ENCODE measurements at places on chromosomes 1 and 21. TPM values are rescaled to one million over a fixed set of nuclear protein-coding genes. Genes with fewer than 3 reads are reported as not detected.

DNA sequence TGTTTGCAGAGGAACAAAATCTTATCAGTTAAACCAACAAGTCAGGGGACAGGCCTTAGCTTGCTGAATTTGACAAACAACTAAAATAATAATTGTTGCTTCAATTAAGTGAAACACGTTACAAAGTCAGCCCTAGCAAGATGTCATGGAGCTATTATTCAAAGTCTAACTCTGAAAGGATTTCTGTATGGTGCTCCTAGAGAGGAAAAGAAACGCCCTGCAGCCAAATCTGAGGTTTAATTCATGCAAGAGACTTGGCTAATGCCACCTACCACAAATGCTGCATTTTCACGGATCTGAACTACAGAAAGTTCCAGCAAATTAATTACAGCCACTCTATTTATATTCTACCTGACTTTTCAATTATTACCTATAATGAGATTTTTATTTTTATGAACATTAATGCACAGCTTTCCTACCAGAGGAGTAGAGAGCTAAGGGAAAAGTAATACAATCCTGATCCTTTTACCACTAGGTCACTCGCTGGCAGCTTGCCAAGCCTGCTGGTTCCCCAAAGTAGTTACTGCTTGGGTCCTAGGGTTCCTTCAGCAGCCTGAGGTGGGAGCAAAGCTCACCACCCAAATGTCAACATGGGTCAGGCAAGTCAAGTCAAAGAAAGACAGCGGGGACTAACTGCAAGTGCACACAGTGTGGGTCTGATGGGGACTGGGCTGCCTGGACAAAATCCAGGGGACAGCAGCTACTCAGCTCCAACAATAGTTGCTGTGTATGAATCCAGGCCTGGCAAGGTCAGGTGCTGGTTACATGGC lies 8.5 kb downstream of the COLGALT2 start:
- no peak for DNase-seq

DNA sequence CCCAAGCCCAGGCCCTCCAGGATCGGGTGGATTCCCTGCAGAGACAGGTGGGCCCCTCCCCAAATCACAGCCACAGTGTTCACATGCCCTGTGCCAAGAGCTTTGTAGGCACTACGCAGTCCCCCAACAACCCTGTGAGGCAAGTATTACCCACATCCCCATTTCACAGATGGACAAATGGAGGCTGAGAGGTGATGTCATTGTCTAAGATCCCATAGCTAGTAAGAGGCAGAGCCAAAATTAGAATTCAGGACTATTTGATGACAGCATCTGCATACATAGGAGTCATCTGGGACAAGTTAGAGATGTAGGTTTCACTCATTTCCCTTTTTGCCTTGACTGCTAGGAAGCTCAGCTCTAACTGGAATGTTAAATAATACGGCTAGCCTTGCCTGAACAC lies 12.0 kb downstream of the MFAP2 start:
- no peak for DNase-seq

DNA sequence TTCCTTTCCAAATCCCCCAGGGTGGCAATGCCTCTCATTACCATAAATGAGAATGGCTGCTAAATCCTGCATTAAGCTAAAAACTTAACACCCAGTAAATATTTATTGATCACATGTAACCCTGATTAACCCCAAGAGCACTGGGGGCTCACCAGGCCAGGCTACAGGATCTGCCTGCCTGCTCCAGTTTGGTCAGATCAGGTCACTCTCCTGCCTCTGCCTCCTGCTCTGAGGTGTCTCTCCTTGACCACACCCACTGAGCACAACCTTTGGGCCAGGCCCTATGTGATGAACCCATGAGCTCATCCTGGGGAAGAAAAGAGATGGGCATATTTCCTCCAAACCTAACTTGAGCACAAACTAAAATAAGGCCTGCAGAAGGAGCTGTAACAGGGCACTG lies 93.5 kb downstream of the TRABD2B start:
- no peak for DNase-seq

GRCh38 chr1:39051956-39052355 lies 25.8 kb downstream of the NDUFS5 start:
- no peak for DNase-seq

- no peak for DNase-seq
Observed at GRCh38 chr1:203549309-203549708, 55.4 kb downstream of the OPTC start.

Gene WNT9A
- 1.9 TPM for polyA plus RNA-seq

- no peak for DNase-seq
Observed at GRCh38 chr1:94864821-94865220, 44.7 kb downstream of the SLC44A3 start.

GRCh38 chr1:87926131-87926830 lies 597.6 kb downstream of the LMO4 start:
- no peak for DNase-seq

Gene CHIA
- polyA plus RNA-seq: not detected

GRCh38 chr1:167774710-167775109 lies 52.9 kb downstream of the MPZL1 start:
- no peak for DNase-seq

- DNase-seq: no peak
Observed at GRCh38 chr1:223288826-223289225, 75.2 kb downstream of the SUSD4 start.

DNA sequence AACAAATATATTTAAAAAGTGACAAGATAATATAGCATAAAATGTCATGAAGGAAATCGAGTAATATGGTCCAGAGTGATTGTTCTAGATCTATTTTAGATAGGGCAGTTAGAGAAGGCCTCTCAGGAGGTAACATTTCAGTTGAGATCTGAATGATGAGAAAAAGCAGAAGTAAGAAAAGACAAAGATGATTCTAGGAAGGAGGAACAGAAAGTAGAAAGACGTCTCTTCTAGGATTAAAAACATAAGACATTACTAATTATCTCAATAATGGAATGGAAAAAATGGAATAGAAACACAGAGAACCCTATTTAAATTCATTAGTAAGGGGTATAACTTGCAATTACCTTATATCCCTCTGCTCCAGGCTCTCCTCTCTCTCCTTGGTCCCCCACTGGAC lies 130.0 kb upstream of the ZNHIT6 start:
- DNase-seq: no peak

- no peak for DNase-seq
Observed at GRCh38 chr1:211580303-211580687, 1.3 kb upstream of the SLC30A1 start.

Gene GNG4
- 3.7 TPM for polyA plus RNA-seq

DNA sequence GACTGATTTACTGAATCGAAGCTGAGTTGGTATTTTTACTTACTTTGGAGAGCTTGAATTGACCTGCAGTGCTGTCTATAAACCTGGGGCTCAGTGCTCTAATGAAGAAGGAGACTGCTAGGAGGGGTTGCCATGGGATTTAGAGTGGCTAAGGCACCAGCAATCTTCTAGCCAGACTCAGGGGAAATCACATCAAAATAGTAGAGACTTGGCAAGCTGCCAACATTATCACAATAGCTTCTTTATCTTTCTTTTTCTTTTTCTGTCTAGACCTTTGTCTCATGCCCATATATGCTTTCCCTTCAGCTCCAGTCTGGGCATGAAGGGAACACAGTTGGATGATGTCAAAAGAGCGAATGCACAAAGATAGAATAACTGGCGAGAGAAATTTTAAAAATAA lies 301.1 kb upstream of the DPYD start:
- no peak for DNase-seq

DNA sequence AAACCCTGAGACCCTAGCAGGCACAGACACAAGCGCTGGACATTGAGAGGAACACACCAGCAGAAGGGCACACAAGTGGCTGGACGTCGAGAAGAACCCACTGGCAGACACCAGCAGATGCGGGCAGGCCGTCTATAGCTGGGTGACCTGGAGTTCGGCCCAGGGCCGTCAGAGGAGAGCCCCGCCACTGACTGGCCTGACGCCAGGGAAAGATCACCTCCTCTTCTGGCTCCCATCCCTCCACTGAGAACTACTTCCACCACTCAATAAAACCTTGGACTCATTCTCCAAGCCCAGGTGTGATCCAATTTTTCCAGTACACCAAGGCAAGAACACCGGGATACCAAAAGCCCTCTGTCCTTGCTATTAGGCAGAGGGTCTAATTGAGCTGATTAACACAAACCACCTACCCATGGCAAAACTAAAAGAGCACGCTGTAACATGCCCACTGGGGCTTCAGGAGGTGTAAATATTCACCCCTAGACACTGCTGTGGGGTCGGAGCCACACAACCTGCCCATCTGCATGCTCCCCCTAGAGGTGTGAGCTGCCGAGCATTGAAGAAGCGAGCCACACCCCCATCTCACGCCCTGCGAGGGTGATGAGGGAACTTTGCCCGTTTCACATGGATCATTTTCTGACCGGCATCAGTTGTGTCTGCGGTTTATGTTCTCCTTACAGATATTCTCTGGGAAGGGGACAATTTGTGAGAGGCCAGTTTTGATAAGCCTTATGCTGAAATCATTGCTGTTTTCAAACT lies 104.8 kb downstream of the HLX start:
- DNase-seq: no peak

- no peak for DNase-seq
Observed at GRCh38 chr21:31273278-31273677, 70.8 kb downstream of the TIAM1 start.

GRCh38 chr21:25906587-25906986 lies 171.8 kb downstream of the GABPA start:
- DNase-seq: no peak

DNA sequence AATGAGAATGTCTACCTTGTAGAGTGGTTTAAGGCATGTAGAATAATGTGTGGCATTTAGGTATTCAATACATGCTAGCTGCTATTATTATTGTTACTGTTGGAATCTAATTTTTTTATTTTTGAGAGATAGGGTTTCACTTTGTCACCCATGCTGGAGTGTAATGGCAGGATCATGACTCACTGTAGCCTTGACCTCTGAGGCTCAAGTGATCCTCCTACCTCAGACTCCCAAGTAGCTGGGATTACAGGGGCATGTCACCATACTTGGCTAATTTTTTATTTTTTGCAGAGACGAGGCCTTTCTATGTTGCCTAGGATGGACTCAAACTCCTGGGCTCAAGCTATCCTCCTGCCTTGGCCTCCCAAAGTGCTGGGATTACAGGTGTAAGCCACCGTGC lies 61.9 kb downstream of the EPB41 start:
- no peak for DNase-seq

Gene BMP8A
- polyA plus RNA-seq: 0.43 TPM

- no peak for DNase-seq
Observed at GRCh38 chr1:9369964-9370788, 77.5 kb downstream of the SPSB1 start.

Gene LRRC39
- 1.8 TPM for polyA plus RNA-seq

GRCh38 chr1:201560328-201561194 lies 21.6 kb downstream of the NAV1 start:
- no peak for DNase-seq

Gene LDLRAD2
- 4.4 TPM for polyA plus RNA-seq

DNA sequence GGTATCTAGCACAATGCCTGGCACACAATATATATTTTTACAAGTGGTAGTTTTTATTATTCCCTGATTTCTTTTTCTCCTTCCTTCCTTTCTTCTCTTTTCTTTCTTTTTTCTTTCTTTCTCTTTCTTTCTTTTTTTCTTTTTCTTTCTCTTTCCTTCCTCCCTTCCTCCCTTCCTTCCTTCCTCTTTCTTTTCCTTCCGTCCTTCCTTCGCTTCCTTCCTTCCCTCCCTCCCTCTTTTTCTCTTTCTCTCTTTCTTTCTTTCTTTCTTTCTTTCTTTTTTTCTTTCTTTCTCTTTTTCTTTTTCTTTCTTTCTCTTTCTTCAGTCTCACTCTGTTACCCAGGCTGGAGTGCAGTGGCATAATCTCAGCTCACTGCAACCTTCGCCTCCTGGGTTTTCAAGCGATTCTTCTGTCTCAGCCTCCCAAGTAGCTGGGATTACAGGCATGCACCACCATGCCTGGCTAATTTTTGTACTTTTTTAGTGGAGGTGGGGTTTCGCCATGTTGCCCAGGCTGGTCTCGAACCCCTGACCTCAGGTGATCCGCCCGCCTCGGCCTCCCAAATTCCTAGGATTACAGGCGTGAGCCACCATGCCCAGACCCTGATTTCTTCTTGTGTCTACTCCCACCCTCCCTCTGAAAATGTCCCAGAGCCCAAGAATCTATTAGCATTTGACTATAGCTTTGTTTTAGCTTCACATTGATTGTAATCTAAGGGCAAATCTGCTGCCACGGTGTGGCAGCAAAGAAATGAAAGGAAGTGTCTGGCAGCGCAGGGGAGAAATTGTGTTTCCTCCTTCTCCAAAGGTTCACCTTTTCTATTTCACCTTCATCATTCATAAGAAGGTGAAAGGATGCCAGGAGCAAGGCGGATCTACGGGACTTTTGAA lies 19.9 kb upstream of the ABCB10 start:
- no peak for DNase-seq

GRCh38 chr1:6753320-6754140 lies 31.7 kb upstream of the CAMTA1 start:
- no peak for DNase-seq

DNA sequence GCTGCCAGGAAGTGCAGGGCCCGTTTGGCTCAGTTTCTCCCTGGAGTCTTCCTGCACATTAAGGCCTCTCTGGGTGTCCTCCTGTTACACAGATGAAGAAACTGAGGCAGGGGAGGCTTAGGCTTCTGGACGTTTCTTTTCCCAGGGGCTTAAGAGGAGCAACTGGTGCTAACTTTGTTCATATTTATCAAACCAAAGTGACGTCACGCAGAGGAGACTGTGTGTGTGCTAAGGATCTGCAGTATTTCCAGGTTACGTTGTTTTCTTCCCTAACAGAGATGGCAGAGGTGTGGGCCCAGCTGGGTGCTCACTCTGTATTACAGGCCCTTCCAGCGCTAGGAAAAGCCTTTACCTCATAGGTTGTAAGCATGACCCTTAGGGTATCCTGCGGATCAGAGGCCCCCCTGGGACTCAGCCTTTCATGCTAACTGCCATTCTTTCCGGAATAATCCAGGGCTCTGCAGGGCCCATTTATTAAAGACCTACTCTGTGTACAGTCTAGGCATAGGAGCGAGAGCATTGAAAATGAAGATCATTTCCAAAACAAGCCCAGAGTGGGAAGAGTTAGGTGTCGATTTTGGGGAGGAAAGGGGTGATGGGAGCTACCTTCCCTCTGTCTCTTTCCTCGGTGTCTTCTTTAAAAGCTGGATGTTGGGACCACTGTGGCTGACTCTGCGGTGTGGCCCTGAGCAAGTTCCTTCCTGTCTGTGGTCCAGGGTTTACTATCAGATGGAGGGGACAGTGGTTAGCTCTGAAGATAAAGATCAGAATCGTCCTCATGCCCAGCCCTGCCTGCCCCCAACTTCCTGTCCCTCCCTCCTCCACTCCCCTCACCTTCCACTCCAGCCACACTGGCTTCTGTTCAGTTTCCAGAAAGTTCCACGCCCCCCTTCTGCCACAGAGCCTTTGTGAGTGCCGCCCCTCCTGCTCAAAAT lies 4.6 kb downstream of the AGTRAP start:
- DNase-seq: no peak

Data from renal cortex interstitium (tissue), 15 donors.